ENCODE measurements at places on chromosomes 7 and 10. TPM values are rescaled to one million over a fixed set of nuclear protein-coding genes. Genes with fewer than 3 reads are reported as not detected.

Gene PTPRN2
- total RNA-seq: 3.5 TPM

Gene SLC18A2
- not detected for total RNA-seq

Gene PLEKHS1
- total RNA-seq: not detected

Gene SLC16A9
- total RNA-seq: 1.8 TPM

Gene PMS2
- total RNA-seq: 16.7 TPM

Gene CACNB2
- 1.9 TPM for total RNA-seq

Gene OR2A42
- total RNA-seq: not detected

Gene COBL
- not detected for total RNA-seq

Gene MYL7
- not detected for total RNA-seq

All from pericardium fibroblast (primary cell).